ENCODE measurements at places on chromosomes 12 and 14. TPM values are rescaled to one million over a fixed set of nuclear protein-coding genes. Genes with fewer than 3 reads are reported as not detected.

ANO4 gene
- 0.32 TPM for total RNA-seq

APPL2 gene
- total RNA-seq = 16.2 TPM

PPM1H gene
- 8.5 TPM for total RNA-seq

LMO3 gene
- 2.6 TPM for total RNA-seq

VDR gene
- 0.20 TPM for total RNA-seq

CLEC4E gene
- 2.5 TPM for total RNA-seq

SYNE2 gene
- total RNA-seq = 259 TPM

TSPAN19 gene
- not detected for total RNA-seq

NELL2 gene
- 0.50 TPM for total RNA-seq

APOF gene
- total RNA-seq = not detected

HOXC10 gene
- not detected for total RNA-seq

RPL6 gene
- 606 TPM for total RNA-seq

SMIM41 gene
- not detected for total RNA-seq

NGB gene
- total RNA-seq = not detected

KCNH5 gene
- total RNA-seq = 0.22 TPM

KCNC2 gene
- not detected for total RNA-seq

JPH4 gene
- total RNA-seq = 0.22 TPM

C14orf132 gene
- 2.4 TPM for total RNA-seq

TSPAN11 gene
- total RNA-seq = 2.6 TPM

IFNG-AS1 gene
- total RNA-seq = not detected

TSPAN8 gene
- not detected for total RNA-seq

ZDHHC22 gene
- not detected for total RNA-seq

CERS5 gene
- 9.4 TPM for total RNA-seq

PDZRN4 gene
- 0.22 TPM for total RNA-seq

KRT85 gene
- not detected for total RNA-seq

ACOT4 gene
- total RNA-seq = 0.84 TPM

SLC10A1 gene
- not detected for total RNA-seq

FOXN4 gene
- total RNA-seq = not detected

KRT77 gene
- total RNA-seq = not detected

SLC6A15 gene
- 0.32 TPM for total RNA-seq

PIANP gene
- total RNA-seq = 0.25 TPM

RAD9B gene
- total RNA-seq = 0.62 TPM

LRRIQ1 gene
- not detected for total RNA-seq

PA2G4 gene
- 77.1 TPM for total RNA-seq

ALDH2 gene
- 410 TPM for total RNA-seq

DDX47 gene
- total RNA-seq = 29.9 TPM

KLHL33 gene
- 0.77 TPM for total RNA-seq

IAPP gene
- total RNA-seq = not detected
